ENCODE measurements at places on chromosomes 6 and 20.

DNA sequence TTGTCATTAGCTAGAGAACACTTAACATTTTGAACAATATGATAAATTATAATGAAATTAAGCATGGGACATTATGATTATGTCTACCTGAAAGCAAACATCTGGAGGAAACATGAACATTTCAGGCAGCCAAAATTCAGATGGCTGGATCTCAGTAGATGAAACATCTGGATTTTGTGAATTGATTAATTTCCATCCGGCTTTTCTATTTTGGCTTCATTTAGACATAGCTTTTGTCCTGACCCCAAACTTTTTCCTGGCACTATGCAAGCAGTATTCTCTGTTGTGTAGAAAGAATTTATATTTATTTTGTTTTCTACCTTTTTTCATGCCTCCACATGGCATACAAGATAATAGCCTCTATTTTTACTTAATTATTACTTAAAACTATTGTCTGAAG, 186.3 kb downstream of the OGFRL1 start:
- no peak for DNase-seq

DNA sequence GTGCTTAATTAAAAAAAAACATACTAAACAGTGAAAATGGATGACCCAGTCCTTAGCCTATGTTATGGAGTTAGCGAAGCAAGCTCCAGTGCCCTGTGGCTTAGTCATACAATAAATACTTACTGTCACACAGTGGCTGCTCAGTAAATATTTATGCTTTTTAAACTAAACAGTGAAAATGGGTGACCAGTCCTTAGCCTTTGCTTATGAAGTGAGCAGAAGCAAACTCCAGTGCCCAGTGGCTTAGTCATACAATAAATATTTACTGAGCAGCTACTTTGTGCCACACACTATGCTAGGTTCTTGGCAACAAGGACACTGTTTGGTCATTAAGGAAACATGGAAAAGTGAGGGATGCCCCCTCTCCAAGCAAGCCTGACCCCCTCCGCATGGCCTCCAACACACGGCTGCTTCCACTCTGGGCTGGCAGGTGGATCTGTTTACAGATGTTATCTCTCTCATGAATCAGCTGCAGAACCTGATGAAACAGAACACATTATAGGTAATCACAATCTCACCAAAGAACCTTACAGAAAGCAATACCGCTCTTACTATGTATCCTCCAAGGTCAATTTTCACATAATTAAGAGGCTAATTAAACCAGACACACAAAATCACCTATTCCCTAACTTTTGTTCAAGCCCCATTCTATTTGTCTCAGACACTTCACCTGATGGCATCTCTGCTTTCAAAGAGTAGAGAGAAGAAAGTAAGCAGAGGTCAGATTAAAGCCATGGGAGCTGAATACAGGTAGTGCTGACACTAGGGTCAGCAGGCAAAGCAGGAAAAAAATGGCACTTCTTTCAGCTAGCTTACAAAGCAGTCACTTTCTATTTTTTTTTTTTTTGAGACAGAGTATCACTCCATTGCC, 27.3 kb downstream of the CDK5RAP1 start:
- DNase-seq, result no peak

DNA sequence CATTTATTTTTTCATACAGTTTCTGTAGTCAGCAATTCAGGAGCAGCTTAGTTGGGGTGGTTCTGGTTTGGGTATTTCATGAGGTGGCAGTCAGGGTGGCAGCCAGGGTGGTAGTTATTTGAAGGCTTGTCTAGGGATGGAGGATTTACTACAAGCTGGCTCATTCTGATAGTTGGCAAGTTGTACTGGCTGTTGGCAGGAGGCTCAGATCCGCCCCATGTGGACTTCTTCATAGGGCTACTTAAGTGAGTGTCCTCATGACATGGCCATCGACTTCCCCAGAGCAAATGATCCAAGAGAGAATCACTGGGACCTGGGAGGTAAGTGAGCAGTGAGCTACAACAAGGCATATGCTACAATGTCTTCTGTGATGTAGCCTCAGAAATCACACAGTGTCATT, 22.4 kb upstream of the CDKAL1 start:
- no peak for DNase-seq

DNA sequence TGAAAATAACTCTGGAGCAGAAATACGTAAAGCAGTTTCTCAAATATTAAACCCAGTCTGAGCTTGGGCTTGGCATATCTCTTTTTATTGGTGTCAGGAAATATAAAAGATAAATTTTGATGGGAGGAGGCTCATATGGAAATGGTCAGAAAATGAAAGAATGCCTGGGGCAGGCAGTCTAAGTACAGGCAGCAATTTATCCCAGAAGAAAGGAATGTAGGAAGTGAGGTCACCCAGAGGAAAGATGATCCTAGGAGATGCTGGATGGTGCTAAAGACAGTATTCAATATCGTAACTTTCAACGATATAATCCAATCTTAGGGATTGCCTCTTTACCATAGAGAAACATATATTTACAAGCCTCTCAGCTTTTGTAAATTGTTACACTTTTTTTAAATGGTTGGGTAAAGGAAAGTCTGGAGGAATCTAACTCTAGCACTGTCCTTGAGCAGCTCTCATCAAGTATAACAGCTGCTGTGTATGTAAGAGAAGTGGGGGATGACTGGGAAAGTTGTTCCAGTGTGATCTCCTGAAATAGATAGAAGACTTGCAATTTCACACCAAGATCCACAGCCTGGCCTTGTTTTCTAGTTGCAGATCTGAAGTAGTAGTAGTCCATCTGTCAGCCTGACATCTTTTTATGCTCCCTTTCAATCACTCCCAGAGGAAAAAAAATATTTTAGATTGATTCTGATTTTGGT, 256.9 kb upstream of the SASH1 start:
- DNase-seq, result no peak

DNA sequence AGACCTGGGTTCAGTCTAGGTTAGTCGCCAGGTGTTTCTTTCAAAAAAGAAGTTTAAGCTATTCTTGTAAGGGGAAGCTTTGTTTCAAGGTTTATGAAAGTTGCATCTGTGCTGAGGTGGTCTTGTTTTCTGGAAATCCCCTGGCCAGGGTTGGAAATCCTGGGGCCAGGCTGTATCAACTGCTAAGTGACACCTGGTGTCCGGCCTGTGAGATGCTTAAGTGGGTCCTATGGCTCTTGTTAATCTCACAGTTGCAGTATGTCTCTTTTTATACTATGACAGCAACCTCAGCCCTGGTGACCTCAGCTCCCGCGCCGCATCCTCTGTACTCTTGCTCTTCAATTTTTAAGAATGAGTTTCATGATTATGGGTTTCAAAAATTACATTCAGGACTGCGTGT, 72.0 kb downstream of the CHMP4B start:
- DNase-seq, result no peak

GRCh38 chr6:75196081-75196687, 9.7 kb downstream of the COL12A1 start:
- no peak for DNase-seq

GRCh38 chr6:32954986-32955802, 2.3 kb upstream of the HLA-DMA start:
- DNase-seq, result no peak

GRCh38 chr6:27251112-27251605, 3.7 kb downstream of the PRSS16 start:
- DNase-seq, result no peak
